ENCODE measurements at places on chromosomes 13 and 19. TPM values are rescaled to one million over a fixed set of nuclear protein-coding genes. Genes with fewer than 3 reads are reported as not detected.

- DNase-seq: no peak
These were observed 89.5 kb downstream of the USP12 start for GRCh38 chr13:27081893-27082679.

GRCh38 chr13:50419331-50419865 is 404.2 kb downstream of the KCNRG start:
- no peak for DNase-seq

DNA sequence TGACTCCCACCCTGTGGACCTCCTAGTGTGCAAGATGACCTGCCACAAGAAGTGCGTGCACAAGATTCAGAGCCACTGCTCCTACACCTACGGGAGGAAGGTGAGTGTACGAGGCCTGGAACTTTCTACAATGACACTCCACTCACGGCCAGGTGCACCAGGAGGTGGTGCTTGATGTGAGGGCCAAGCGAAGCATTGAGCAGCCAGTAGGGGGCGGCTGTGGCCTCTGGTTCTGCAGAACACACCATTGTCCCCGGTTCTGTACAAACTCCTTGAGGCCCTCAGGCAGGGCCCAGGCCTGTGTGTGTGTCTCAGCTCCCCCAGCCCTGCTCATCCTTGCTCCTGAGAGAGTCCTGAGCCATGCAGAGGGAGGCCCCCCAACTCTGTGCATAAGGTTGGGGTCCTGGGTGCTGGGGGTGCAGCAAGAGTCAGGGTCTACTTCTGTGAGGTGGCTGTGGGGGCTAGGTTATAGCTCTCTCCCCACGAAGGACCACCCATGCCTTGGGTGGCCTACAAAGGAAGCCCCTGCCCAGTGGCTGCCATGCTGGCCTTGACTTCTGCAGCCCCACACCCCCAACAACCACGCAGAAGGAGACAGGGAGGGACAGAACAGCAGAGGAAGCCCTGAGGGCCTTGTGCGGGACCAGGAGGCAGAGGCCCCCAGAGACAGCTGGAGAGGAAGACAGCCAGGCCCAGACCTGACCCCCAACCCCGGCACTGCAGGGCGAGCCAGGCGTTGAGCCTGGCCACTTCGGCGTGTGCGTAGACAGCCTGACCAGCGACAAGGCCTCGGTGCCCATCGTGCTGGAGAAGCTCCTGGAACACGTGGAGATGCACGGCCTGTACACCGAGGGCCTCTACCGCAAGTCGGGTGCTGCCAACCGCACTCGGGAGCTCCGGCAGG is 9.7 kb upstream of the USE1 start:
- DNase-seq: peak; percentile 78

- DNase-seq: no peak
These were observed 12.4 kb downstream of the NOSIP start for GRCh38 chr19:49567861-49568441.

- no peak for DNase-seq
These were observed 643.6 kb downstream of the PCDH9 start for GRCh38 chr13:66586489-66586888.

GRCh38 chr13:46894568-46894967 is 2.3 kb downstream of the HTR2A start:
- no peak for DNase-seq

- no peak for DNase-seq
These were observed 17.2 kb upstream of the SLITRK6 start for GRCh38 chr13:85816413-85816812.

GRCh38 chr19:1173845-1174809 is at the start of gene SBNO2:
SBNO2 (minus strand) TSS chr19:1174268; CDS start chr19:1154276, 19,992 bp downstream.
- peak; percentile 93 for DNase-seq

DNA sequence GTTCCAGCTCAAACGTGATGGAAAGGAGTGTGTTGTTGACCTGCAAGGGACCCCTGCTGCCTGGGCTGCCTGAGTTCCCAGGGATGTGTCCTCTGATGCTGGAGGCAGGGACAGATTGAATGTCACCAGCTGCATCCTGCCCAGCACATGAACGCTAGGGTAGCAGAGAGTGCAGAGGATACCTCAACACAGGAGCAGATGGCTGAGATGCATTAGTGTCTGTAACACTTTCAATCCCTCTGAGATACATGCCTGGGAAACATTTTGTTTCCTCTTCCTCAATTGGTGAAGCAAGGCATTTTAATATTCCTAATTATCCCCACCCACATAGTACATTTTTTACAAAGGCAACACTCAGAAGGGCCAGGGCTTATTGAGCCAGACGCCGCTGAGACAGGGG is 106.4 kb upstream of the UBL3 start:
- DNase-seq: no peak

DNA sequence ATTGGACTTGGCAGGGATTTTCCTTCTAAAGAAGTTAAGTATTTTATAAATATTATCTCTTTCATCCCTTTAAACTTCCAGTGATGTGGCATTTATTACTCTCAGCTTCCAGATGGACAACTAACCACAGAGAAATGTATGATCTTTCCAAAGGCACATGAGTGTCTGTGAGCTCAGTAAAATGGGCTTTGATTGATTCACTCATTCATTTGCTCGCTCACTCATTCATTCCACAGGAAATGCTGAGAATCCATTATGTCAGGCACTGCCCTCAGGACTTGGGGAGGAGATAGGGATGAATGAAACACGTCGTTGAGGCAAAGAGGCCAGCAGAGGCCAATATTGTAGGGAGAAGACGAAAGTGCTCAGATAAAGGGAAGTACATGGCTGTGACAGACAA is 359.3 kb downstream of the EFNB2 start:
- DNase-seq: no peak

DNA sequence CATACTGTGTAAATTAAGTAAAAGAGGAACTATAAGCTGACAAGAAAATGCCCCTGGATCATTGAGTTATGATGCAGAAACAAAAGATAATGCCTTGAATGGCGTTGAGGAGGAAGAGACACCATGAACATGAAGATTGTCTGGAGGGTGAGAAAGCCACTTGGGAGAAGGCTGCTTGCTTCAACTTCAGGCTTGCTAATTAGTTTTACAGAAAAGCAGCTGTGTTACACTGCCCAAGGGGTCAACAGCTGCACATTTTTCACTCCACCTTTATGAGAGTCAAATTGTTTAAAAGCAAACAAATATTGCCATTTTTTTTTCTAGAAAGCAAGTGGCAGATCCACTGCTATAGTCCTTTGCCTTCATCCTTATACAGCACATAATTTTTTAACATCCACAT is 35.5 kb upstream of the KLF12 start:
- DNase-seq: no peak

- DNase-seq: no peak
These were observed 15.2 kb downstream of the BIVM start for GRCh38 chr13:102814025-102814607.

- DNase-seq: no peak
These were observed 37.7 kb downstream of the IRS2 start for GRCh38 chr13:109748677-109749076.

DNA sequence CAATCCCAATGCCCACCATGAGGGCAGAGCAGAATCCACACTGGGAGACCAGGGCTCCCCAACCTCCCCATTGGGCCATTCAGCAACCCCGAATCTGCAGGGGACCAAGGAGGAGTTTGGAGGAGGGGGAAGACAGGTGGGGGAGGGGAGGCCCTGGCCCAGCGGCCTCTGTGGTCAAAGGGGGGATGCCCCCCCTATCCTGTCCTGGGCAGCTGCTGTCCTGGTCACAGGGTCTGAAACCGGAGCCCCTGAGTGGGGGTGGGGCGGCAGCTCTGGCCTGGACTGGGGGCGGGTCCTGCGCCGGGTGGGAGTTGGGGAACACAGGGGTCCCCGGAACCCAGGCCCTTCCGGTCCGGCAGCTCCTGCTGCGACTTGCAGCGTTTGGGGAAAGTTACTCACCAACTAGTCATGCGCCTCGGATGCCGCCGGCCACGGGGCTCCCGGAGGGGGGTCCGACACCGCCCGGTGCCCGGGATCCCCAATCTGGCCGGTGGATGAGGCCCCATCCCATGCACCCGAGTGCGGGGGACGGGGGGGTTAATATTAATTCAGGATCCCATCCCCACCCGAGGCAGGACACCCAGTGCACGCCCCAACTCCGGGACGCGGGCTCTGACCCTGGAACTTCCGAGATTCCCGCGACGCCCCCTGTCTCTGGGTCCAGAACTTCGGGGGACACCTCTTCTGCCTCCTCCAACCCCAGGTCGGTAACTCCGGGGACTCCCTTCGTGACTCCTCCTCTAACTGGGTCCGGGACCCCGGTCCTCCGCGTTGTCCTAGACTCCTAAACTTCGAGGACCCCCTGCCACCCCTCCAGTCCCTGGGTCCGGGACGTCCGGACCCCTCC is 872 bp downstream of the HOMER3 start:
- DNase-seq: peak; percentile 61

GPR4 gene
- total RNA-seq: 4.8 TPM

SPACA4 gene
- not detected for total RNA-seq

MAMSTR gene
- total RNA-seq: 3.0 TPM

KLK3 gene
- not detected for total RNA-seq

CCDC194 gene
- total RNA-seq: not detected

KCNK6 gene
- 5.5 TPM for total RNA-seq

GJB2 gene
- total RNA-seq: 0.42 TPM
